CD4-positive, alpha-beta T cell treated with Interleukin-1 beta for 1 hour (primary cell): ENCODE measurements at places on chromosomes 7 and 10.
A peak's percentile ranks its signal among the peaks of the same experiment; 100 is the strongest.

DNA sequence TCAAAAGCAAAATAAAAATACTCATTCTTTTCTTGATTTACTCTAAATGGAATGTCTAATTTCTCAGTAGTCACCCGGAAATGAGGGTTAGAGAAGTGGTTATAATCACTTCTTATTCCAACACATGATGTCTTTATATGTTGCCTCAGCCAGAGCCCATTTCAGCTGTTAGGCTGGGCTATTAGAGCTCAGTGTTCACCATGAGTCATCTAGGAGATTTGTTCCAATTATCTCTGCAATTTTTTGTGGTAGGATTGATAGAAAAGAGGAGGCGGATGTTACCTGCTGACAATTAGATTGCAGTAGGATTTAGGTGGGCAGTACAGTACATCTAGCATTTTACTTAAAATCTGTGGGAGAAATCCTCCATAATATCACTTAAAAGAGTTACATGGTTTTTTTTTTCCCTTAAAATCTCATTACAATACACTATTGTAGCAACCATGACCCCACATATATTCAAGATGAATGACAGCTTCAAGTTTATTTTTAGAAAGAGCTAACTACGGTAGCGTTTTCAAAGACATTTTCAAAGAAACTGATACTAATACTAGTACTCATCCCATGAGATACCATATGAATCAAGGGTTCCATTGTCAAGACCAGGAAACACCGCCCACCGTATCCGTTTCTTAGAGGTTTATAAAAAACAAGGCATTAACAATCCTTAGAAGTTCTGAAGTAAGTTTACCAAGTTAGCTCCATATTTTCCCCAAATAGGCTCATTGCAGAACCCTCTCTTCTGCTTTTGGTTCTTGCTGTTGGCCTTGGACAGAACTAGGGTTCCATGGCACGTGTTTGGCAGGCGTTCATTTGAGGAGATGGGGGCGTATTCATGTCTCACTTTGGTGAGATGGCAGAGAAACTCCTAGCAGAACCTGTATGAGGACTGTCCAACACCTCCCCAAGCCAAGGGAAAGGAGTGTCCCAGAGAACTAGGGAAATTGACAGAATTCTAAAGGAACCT is 10.4 kb downstream of the CPA2 start:
- no peak for DNase-seq

DNA sequence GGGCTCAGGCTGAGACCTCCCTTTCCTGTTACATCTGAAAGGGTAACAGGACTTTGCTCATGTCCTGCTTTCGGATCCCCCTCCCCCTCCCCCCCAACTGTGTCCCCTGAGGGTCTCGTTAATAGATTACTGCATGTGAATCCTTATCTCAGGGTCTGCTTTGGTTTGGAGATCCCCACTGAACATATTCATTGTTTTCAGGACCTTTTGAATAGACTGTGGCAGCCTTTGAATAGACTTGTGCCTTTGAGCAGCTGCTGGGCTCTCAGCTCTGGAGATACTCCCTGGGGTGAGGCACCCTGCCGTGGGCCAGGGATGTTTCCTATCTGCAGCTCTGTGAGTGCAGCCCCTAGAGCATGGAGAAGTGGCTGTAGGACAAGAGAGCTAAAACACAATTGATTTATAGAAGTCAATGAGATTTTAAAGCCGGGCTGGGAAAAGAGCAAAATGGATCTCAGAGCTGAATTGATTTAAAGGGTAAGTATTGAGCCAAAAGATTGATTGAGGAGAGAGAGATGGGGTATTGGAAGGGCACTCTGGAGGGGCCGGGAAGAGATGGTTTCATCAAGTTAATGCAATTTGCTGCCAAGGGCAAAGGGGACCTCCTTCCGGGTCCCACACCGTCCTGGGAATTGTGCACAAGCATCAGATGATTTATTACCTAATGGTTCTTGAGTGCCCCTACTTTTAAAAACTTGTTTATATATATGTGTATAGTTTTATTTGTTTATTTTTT is 9.9 kb downstream of the ARHGAP22 start:
- no peak for DNase-seq

DNA sequence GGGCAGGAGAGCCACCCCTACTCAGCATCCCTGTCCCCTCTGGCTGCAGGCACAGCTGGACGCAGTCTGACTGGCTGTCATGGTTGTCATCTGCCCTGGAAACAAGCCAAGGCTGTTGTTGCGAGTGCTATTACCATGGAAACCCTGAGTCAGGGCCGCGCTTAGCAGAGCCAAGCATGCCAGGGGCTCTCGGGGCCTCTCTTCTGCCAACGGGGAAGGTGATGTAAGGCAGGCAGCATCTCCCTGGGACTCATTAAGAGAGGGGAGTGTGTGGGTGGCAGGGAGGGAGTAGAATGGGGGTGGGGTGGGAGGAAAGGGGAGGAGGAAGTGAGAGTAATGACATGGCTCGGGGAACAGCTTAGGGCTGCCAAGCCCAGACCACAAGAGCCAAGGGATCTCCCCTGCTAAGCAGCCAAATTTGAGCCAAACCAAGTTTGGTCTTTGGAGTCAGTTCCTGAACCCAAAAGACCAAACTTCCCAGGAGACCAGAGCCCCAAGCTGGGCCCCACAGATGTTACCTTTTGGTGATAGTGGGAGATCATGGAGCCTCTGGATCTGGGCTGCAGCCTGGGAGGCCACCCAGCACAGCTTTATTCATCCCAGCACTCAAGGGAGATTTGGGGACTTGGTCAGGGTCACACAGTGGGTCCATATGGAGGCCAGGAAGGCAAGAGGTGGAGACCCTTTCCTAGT is 67.6 kb downstream of the TMEM130 start:
- peak; percentile 17 for DNase-seq

- DNase-seq = no peak
These were observed 7.7 kb downstream of the GIGYF1 start for GRCh38 chr7:100686201-100686821.

GRCh38 chr7:44881610-44882009 is 3.7 kb downstream of the PURB start:
- no peak for DNase-seq

DNA sequence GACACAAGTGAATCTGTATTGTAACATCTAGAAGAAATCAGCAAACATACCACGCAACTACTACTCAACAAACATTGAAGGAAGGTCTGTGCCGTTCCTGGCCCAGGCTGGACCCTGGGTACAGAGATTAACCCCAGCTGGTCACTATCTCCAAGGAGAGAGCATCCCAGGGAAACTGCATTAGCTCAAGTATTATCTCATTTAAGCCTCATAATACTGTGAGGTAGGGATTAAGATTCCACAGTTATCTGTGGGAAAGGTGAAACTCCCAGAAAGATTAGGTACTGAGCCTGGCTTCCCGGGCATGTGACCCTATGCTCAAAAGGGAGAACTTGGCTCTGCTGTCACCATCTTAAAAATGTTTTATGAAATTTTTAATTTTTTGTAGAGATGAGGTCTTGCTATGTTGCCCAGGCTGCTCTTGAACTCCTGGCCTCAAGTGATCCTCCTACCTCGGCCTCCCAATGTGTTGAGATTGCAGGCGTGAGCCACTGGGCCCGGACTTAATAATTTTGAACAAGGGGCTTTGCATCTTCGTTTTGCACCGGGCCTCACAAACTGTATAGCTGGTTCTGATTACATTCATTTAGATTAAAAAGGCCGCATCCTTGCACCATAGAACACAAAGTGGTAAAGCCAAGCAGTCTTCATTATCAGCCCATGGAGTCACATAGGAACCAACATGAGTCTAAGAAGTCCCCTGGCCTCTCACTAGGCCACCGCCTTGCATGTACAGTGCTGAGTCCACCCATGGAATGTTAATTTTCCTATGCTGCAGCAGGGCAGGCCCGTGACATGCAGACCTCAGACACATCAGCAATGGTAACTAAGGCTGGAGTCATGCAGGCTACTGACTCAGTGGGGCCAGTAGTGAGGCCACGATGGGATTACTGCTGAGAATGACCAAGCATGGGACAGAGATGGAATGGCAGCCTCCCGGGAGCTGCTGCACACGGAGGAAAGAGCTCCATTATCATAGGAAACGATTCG is 5.5 kb upstream of the CTBP2 start:
- DNase-seq = no peak

GRCh38 chr10:34432589-34432988 is 382.5 kb downstream of the PARD3 start:
- DNase-seq = no peak

- no peak for DNase-seq
These were observed 1128.7 kb downstream of the CNTNAP2 start for GRCh38 chr7:147245274-147245673.

GRCh38 chr10:116699471-116700150 is 42.8 kb downstream of the HSPA12A start:
- DNase-seq = no peak

DNA sequence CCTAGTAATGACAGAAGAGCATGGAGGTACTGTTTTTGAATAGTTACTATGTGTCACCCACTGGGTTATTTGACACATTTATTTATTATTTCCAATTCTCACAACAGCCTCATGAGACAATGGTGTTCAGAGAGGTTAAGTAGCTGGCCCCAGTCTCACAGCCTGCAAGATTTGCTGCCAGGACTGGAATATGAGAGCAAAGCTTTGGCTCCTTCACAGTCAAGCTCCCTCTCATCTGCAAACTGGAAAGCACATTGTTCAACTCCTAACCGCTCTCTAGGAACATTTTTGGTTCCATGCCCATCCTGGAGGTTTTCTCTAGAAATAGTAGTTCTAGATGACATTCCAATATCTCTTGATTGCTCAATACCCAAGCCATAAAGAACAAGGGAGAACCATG is 75.5 kb upstream of the CXCL12 start:
- no peak for DNase-seq

GRCh38 chr7:77447616-77448015 is 31.5 kb upstream of the GSAP start:
- no peak for DNase-seq

- DNase-seq = no peak
These were observed 293.3 kb upstream of the SHH start for GRCh38 chr7:156105337-156106106.

DNA sequence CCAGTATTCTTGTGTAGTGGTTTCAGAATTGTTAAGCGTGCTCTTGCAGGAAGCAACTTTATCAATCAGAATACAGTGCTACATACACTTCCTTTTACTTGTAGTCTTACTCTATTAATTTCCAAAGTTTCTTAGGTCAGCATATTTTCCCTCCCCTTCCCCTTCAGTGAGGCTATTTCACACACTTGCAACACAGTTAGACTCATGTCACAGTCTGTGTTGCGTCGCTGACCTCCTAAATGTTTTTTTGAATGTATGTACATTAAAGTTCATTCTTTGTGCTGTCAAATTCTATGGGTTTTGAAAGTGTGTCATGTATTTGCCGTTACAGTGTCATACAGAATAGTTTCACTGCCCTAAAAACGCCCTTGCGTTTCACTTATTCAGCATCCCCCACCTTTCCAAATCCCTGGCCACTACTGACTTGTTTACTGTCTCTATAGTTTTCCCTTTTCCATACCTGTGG is 5.4 kb upstream of the HKDC1 start:
- DNase-seq = no peak

- no peak for DNase-seq
These were observed 8.3 kb upstream of the ANKRD1 start for GRCh38 chr10:90929179-90929578.

DNA sequence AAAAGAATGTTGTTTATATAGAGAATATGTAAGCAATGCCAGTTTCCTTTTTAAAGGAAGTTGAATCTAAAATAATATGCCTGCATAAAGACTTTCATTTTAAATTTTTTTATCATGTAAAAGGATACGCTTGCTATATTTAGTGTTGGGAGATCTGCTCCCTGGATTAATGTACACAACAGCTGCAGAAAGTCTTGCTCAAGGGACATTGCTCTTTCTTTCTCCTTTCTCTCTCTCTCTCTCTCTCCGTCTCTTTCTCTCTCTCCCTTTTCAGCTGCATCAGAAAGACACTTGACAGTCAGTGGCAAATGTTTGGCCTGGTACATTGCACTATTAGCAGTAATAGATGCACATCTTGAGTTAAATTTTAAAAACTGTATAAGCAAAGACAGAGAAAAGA is 739 bp downstream of the MYPN start:
- DNase-seq = no peak

- DNase-seq = peak; percentile 60
These were observed 150.4 kb downstream of the SFMBT2 start for GRCh38 chr10:7260412-7260900.

DNA sequence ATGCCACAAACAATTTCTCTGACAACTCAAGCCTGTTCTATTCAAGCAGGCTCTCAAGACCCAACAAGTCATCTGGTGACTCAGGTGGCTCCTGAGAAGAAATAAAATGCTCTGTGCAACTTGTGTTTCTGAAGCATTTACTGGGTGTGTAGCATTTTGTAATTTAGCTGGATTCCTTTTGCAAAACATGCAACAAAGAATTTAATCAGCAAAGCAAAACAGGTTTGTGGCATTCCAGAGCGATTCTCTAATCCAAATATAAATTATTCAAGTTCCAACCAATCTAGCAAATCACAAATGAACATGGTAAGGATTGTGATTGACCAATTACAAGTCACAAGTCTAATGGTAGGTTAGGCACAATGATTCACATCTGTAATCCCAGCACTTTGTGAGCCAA is 39.8 kb upstream of the C10orf67 start:
- no peak for DNase-seq

DNA sequence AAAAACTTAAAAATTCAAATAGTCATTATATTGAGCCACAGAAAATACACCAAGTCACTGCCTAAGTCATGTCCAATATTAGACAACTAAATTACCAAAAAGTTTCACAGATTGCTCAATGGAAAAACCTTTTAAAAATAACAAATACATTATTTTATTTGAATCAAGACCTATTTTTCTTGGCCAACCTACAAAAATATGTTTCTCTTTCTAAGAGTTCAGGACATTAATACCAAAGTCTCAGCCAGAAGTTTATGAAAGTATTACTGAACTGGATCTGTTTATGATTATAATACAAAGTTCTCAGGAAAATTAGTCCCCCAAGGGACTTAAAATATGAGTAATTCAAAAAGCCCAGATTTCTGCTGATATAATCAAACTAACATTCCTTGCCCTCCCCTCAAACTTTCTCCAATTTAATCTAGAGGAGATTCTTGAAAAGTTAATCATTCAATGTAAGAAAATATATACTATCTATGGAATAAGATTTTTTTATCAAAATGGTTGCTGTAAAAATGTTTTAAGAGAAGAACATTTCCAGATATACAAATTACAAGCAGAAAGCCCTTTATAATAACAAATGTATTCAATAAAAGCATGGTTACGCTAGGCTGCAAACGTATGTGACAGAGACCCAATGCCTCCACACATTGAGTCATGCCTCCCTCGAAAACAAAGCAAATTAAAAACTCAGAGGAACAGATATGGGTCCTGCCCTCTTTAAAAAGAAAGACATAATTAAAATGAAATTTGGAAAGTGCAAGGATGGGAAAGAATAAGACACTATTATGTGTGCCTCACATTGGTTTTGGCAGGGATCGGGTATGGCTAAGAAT is 381.6 kb downstream of the PARD3 start:
- DNase-seq = no peak

DNA sequence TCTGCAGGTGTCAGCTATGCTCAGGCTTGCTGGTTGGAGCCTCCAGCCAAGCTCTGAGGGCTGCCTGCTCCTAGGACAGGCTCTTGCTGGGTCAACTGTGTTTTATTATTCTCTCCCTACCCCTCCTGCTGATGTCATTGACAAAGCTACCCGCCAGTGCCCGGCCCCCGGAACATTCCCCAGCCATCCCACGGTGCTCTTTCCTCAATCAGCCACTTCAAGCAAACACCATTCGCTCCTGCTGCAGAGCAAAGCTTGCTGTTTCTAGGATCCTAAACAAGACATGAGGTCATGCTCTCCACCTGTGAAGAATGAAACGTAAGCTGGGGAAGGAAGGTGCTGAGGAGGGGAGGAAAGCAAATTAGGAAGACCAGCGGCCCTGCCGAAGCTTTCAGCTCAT is 2.1 kb upstream of the C10orf71 start:
- DNase-seq = no peak

- no peak for DNase-seq
These were observed 658.3 kb downstream of the SUGCT start for GRCh38 chr7:40793132-40793531.
